NCI-H1417 treated with DMSO at 0.1 percent for 48 hours (cell line): ENCODE measurements at places on chromosomes 7 and 10.
A peak's percentile ranks its signal among the peaks of the same experiment; 100 is the strongest.

DNA sequence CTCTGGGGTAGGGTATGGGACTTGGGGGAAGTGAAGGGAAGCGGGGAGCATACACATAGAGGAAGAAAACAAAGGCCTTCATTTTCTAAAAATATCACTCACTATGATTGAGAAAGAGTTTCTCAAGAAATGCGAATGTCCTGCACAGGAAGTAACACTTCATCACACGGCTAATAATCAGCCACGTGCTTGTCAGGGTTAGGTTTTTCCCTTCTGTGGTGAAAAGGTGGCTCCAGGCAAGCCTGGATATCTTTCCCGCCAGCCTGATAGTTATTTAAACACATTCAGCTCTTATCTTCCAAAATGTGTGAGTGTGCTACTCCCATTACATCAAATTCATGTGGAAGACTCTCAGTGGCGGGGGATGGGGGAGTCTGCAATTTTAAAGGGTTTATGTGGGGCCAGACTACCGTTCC is 166.4 kb upstream of the ADO start:
- no peak for DNase-seq

- no peak for DNase-seq
Observed at GRCh38 chr10:82982110-82982608, 1107.2 kb downstream of the NRG3 start.

DNA sequence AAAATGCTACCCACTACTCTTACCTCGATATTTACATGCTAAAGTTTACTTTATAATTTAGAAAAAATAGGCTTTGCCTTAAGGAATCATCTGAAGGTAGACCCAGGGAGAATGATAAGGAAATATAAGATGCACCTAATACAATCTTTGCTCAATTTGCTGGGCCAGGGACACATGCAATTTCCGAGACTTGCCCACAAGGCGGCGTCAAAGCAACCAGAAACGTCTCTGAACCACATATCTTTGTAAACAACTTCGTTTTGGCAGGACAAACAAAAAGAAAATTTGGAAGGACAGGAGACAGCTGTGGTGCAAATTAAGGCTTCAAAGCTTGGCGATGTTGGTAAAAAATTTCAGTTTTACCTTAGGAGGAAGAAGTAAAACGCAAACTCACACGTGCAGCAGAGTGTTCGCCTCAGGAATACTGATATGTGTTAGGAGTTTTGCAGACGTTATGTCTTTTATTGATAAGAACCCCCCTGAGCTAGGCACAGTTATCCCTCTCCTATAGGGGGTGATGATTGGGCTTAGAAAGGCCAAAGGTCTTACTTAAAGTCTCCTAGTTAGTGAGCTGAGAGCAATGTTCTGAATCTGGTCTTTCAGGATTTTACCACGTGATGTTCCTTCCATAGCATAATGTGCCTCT is 134.3 kb downstream of the PRKCQ start:
- no peak for DNase-seq

GRCh38 chr10:21369697-21370096 is 155.8 kb downstream of the SKIDA1 start:
- no peak for DNase-seq

GRCh38 chr10:96967847-96968246 is 135.7 kb downstream of the LCOR start:
- no peak for DNase-seq

- no peak for DNase-seq
Observed at GRCh38 chr10:118776033-118776432, 21.3 kb upstream of the CACUL1 start.

DNA sequence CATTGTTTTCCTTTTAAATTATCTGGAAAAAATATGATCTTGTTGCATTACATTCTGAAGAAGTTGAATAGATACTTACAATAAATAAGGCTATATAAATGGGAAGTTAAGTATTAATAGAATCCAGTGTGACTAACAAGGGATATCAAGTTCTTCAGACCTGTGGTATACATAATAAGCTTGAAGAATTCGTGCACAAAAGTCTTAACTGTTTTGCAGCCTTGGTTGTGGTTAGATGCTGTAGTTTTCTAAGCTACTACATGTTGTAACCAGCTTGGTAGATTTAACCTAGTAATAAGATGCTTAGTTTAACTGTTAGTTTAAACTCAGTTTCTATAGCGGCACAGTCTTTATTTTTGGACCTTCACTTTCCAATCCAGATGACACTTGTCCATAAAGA is 106.2 kb upstream of the GLCCI1 start:
- DNase-seq = no peak

DNA sequence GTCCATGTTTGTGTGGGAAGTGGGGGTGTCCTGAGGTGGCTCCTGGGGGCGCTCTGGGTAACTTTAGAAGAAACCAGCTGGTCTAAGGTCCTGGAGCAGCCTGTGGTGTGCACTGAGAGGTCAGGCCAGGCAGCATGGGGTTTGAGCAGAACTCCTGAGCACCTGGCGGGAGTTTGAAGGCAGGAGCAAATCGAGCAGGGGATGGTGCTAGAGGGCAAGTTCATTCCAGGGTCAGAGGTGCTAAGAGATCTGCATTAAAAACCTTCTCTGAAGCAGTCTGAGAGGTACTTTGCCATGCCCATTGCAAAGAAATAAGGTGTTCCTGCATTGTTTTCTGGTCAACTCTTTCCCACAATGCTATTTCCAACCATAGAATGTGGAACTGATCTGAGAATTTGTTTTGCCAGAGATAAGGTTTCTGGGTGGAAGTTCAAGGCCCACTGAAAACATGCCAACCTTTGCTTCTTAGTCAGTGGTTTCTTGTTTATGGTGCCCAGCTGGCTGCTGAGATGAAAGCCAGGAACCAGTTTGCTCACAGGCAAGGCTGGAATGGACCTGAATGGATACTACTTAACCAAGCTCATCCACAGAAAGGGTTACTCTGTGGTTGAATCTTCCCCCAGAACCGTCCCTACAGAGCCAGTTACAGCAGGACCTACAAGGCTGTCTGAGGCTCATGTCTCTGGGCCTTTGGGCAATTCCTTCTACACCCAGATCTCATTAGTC is 136.3 kb upstream of the TMEM72 start:
- DNase-seq = no peak

DNA sequence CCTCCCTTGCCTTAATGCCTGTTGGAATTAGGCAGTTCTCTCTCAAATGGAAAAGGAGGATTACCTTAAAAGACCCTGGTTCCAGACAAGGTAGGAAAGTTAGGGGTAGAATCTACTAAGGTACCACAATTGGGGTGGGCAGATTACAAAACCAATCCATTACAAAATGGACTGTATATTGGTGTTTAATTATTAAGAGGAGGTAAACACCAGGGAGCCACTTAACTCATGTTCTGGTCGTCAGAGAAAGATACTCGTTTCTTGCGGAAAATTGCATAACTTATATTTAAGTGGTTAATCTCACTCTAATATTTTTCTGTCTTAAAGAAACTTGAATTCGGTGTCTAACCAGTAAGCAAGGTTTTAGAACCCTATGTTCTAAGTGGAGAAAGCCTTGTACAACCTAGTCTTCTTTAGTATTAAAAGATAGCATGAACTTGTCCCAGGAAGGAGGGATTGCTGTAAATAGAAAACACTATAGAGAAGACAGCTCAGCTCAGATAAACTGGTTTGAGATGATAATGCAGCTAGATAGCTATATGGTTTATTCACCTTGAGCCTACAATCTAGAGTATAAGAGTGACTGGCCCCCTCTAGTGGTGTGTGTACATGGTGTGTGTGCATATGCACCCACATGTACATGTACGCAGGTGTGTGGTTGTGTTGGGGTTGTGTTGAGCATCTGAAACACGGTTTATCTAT is 58.0 kb upstream of the STRIP2 start:
- DNase-seq = no peak

GRCh38 chr7:17580141-17580540 is 281.7 kb downstream of the AHR start:
- DNase-seq = no peak

- no peak for DNase-seq
Observed at GRCh38 chr10:77821551-77821950, 105.0 kb downstream of the DLG5 start.

GRCh38 chr10:86056672-86057071 is 309.9 kb downstream of the GRID1 start:
- no peak for DNase-seq

GRCh38 chr7:45104844-45105587 is 6.5 kb downstream of the TBRG4 start:
- no peak for DNase-seq

GRCh38 chr7:116162254-116162653 is 48.1 kb upstream of the TES start:
- no peak for DNase-seq

- no peak for DNase-seq
Observed at GRCh38 chr10:133087679-133088178, at the start of gene ADGRA1. Gene ADGRA1, plus strand, starts transcription at chr10:133087924. Its CDS starts 986 bp downstream, at chr10:133088910.

- DNase-seq = no peak
Observed at GRCh38 chr7:74569501-74570075, 87.9 kb upstream of the GTF2I start.

- no peak for DNase-seq
Observed at GRCh38 chr7:155815332-155816191, 3.3 kb upstream of the SHH start.

GRCh38 chr7:81684514-81685269 is 85.2 kb downstream of the HGF start:
- peak; percentile 26 for DNase-seq

DNA sequence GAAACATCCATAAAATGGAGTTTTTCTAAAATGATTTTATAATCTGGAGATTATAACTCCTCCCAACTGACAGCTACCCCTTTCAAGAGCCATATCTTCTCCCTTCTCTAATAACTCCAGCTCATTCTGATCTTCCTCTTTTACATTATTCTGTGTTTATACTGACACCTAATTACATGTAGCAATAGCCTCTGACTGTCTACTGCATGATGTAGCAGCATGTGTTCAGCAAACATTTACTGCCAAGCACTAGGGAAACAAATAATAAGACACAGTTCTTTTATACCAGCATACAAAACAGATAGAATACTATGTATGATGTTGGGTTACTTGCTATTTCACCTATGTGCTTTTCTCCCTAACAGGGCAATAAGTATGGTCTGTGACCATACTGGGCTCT is 20.7 kb downstream of the RBM28 start:
- DNase-seq = no peak
